ENCODE measurements at places on chromosomes 11 and 22. TPM values are rescaled to one million over a fixed set of nuclear protein-coding genes. Genes with fewer than 3 reads are reported as not detected.

DNA sequence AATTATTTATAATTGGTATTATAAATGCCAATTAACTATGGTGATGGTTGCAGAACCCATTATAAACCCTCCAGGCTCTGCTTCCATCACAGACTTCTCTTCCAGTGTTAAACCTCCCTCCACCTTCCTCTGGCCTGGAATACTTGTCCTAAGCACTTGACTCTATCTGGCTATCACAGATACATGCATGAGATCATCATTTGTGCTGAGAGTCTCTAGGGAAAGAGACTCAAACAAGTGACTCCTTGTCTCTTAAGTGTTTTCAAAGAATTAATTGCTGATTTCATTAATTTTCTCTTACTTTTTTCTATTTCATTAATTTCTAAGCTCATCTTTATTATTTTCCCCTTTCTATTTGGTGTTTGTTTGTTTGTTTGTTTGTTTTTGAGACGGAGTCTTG is 29.1 kb downstream of the RTL6 start:
- no peak overlapping the region for H3K4me3 ChIP-seq
- no peaks in the 10 kb centered on the region for H3K36me3 ChIP-seq
- no peaks in the 10 kb centered on the region for H3K4me1 ChIP-seq
- no peak overlapping the region for H3K27ac ChIP-seq
- H3K27me3 ChIP-seq, result no peaks in the 10 kb centered on the region

DNA sequence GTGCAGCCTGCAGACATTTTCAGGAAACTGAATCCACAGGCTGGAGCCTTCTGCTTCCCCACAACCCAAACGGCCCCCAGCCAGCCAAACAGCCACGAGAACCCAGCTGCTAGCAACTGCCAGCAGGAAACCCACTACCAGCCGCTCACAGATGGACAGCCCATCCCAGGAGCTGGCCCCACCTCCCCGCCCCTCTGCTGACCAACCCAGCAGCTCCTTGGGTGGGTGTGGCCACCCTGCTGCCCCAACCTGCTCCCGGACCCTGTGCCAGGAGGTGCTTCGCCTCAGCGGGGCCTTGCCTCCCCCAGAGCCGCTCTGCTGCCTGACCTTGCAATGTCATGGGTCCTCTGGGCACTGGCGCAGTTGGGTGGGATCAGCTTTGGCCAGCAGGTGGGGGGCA is 8.2 kb upstream of the CCDC188 start:
- H3K27ac ChIP-seq, result no peak overlapping the region
- peaks cover 17% of the 10 kb centered on the region for H3K27me3 ChIP-seq
- no peaks in the 10 kb centered on the region for H3K36me3 ChIP-seq

GRCh38 chr11:124758355-124759265 is 3.5 kb downstream of the ESAM start:
- H3K27ac ChIP-seq, result no peak overlapping the region
- H3K4me1 ChIP-seq, result peaks cover 31% of the 10 kb centered on the region
- H3K27me3 ChIP-seq, result peaks cover 44% of the 10 kb centered on the region
- peak overlapping the region; percentile 8 for H3K4me3 ChIP-seq
- peak; percentile 45 for DNase-seq

DNA sequence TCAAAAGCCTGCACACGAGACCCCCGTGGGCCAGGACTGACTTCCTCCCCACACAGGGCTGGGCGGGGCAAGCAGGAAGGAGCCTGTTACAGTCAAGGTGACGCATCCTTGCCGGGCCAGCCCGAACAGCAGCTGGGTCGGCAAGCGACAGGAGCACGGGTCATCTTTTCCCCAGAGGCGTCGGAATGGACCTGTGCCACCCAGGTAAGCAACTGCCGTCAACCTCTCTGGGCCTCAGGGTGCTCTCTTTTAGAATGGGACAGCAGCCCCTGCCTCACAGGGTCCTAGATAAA is at the start of gene CYTH4:
TSS of gene CYTH4 (plus strand) at position 124 of the 293 bp plus-strand sequence. CDS start at position 186, 62 bp downstream.
- peak; percentile 68 for DNase-seq
- H3K4me3 ChIP-seq, result peak within 1 kb of the TSS; percentile 89
- no peaks in the 10 kb centered on the region for H3K27me3 ChIP-seq
- peaks cover 11% of the 10 kb centered on the region for H3K36me3 ChIP-seq

GRCh38 chr11:57476047-57476756 is 15.9 kb downstream of the RTN4RL2 start:
- H3K36me3 ChIP-seq, result no peaks in the 10 kb centered on the region
- H3K4me1 ChIP-seq, result peaks cover 27% of the 10 kb centered on the region
- peak; percentile 24 for DNase-seq

DNA sequence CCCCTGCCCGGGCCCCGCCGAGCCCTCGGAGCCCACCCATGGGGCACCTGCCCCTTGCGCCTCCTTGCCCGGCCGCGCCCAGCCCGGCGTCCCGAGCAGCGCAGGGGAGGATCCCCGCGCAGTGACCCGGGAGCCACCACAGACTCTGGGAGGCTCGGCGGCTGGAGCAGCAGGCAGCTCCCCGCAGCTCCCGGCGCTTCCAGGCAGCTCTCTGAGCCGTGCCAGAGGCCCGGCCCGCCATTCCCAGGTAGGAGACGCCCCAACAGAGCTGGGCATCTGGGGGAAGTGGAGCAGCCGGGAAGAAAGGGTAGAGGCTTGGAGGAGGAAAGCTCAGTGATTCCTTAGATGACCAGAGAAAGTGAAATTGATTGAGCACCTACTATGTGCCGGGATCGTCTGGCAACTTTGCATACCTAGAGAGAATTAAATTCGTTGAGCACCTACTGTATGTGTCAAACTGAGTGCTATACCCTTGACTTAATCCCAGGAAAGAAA is 670 bp downstream of the RASD2 start:
- no peaks in the 10 kb centered on the region for H3K36me3 ChIP-seq
- H3K4me3 ChIP-seq, result peak overlapping the region; percentile 15
- H3K4me1 ChIP-seq, result peaks cover 11% of the 10 kb centered on the region
- H3K27ac ChIP-seq, result no peak overlapping the region
- H3K27me3 ChIP-seq, result peaks cover 15% of the 10 kb centered on the region

DNA sequence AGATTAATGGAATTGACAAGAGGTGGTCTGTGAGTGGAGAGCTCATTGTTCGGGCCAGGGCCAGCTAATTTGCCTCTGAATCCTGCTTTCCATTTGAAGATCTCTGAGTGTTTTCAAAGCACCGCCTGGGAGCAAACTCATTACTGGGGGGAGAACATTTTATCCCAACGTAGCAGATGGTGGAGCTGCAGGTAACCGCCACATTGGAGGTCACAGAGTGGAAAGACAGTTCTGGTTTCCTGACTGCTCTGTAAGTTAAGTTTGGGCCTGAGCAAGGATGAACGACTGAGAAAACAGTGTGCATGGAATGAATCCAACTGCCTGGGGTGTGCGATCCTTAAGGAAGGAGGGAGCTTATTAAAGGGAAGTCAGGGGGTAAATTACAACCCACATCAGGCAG is 30.5 kb downstream of the LMO2 start:
- no peak overlapping the region for H3K4me3 ChIP-seq
- peaks cover 4% of the 10 kb centered on the region for H3K27me3 ChIP-seq
- H3K36me3 ChIP-seq, result no peaks in the 10 kb centered on the region
- H3K4me1 ChIP-seq, result no peaks in the 10 kb centered on the region
- no peak for DNase-seq

The SYT13 gene
- total RNA-seq, result not detected

The TIMM10B gene
- 43.6 TPM for total RNA-seq

The ASCC2 gene
- 84.5 TPM for total RNA-seq

The PANX1 gene
- total RNA-seq, result 20.3 TPM
